T-helper 2 cell (primary cell): ENCODE measurements at places on chromosomes 13 and 19.

DNA sequence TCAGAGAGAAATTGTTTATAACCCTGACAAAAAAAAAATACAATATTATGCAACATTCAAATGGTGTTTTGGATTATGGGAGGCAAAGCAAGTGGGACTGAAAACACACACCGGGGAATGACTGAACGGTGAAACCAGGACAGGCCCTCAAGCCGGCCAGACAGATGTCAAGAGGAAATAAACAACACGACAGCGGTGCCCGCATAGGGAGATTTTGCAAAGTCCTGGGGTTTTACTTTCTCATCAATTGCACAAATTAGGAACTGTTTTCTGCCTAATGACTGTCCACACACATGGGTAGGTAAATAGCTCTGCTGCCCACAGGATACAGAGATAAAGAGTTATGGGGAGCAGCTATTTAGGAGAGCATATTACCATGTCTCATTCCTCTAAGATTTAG is 134.5 kb downstream of the IRS2 start:
- DNase-seq, result no peak

DNA sequence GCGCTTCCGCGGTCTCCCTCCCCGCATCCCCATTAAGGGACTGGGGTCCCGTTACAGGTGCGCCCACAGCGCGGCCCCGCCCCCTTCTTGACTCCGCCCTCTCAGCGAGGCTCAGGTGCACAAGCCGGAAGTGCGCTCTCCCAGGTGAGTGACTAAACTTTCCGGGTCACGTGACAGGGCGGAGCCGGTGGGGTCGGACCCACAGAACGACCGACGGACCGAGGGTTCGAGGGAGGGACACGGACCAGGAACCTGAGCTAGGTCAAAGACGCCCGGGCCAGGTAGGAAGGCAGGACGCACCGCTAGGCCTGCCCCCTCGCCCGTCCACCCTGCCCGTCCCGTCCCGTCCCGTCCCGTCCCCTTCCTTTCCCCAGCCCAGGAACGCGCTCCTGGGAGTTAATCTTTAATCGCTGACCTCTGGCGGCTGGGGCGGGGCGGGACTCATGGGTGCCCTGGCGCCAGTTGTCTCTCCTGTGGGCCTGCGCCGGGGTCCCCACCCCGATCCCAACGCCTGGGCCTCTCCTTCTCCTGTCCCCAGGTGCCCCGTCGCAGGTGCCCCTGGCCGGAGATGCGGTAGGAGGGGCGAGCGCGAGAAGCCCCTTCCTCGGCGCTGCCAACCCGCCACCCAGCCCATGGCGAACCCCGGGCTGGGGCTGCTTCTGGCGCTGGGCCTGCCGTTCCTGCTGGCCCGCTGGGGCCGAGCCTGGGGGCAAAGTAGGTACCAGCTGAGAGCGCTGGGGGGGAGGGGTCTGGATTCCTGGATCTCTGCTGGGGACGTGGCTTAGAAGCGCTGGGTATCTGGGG is at the start of gene CRB3:
Gene CRB3, plus strand, starts transcription at position 202 of the 804 bp plus-strand sequence. Its CDS starts 431 bp downstream, at position 633.
- peak; percentile 40 for DNase-seq

- peak; percentile 100 for DNase-seq
Observed at GRCh38 chr19:58558623-58559274, 338 bp upstream of the UBE2M start.

GRCh38 chr19:50712833-50713232 is 6.8 kb downstream of the SHANK1 start:
- DNase-seq, result no peak

GRCh38 chr13:96252903-96253302 is 163.0 kb downstream of the HS6ST3 start:
- no peak for DNase-seq

- DNase-seq, result no peak
Observed at GRCh38 chr13:97254816-97255215, 32.7 kb downstream of the MBNL2 start.

- DNase-seq, result no peak
Observed at GRCh38 chr13:70415136-70415535, 306.9 kb upstream of the KLHL1 start.

- no peak for DNase-seq
Observed at GRCh38 chr13:113635048-113635420, 23.0 kb downstream of the ATP4B start.

DNA sequence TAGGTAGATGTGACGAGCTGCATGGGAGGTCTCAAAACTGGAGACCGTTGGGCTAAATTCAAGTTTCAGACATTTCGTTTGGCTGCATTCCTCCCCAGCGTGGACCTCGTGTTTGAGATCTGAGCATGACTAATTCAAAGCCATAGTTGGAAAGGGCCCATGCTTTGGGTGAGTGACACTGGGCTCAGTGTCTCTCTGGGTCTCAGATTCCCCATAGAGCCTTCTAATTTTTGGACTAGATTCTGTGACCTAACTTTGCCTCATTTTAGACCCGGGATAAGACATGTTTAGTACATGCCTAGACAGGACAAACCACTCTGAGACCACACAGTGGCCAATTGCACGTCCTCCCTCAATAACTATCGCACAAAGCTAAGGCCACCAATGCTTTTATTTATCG is 16.6 kb downstream of the CKM start:
- DNase-seq, result no peak

GRCh38 chr19:55158848-55159749 is 1.6 kb upstream of the TNNI3 start:
- DNase-seq, result no peak

- DNase-seq, result peak; percentile 59
Observed at GRCh38 chr13:24512197-24512907, at the start of gene PARP4. TSS of gene PARP4 (minus strand) at chr13:24512778. CDS start at chr13:24503776, 9,002 bp downstream.

DNA sequence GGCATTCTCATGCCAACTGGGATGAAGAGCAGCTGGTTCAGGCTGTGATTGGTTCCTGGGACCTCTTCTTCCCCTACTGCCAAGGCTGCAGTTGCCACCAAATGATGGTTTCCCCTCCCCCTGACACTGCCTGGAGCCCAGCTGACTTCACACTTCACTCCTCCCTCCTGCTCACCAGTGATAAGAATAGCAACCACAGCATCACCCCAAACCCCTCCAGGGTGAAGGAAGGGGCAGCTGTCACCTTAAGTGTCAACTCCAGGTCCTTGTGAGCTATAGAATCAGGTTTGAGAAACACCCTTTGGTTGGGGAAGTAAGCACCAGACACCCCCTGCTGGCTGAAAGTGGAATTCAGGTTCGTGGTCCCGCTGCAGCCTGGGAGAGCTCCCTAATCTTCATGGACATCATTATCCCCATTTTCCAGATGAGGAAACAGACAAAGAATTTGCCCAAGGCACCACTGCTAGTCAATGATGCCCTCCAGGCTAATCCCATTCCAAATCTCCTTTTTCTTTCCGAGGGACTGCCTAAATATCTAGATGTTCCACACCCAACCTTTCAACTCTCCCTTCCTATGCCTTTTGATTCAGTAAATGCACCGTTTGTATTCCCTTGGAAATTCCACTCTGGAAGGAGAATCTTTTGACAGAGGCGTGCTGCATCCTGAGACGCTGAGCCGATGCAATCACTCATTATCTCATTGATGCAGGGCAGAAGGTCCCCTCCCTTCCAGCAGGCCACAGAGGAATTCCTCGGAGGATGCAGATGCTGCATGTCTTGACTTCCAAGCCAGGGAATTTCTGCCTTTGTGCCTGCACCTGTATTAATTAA is 50.6 kb upstream of the UQCRFS1 start:
- no peak for DNase-seq
